ENCODE measurements at places on chromosomes 6 and 20.
A peak's percentile ranks its signal among the peaks of the same experiment; 100 is the strongest.

DNA sequence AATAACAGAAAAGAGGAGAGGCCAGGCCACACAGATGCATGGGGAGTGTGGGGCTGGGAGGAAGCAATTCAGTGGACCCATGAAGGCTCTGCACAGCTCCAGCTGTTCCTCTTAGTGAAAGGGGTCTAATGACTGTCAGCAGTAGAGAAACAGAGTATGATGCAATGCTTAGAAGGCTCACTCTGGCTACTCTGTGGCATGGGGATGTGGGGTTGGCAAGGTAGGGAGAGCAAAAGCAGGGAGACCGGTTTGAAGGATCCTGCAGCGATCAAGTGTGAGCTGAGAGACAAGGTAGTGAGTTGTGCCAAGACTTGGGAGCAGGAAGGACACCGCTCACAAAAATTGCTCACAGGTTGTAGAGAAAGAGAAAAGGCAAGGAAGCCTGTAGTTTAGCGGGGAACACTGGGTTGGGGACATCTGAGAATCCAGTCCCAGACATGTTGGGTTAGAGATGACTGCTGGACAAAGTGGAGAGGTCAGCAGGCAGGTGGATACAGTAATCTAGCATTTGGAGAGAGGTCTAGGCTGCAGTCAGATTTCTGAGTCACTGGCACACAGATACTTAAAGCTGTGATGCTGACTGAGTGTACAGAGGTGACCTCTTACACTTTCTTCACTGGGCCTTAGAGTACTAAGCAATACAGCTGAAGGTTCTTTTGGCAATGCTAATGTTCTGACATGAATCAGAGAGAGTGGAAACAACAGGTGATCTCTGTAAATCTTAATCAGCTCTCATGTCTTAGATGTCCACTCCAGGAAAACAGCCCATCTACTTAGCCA, 27.1 kb downstream of the NAPB start:
- DNase-seq = no peak

- DNase-seq = no peak
Measured at GRCh38 chr6:38262609-38263008, 377.1 kb downstream of the BTBD9 start.

DNA sequence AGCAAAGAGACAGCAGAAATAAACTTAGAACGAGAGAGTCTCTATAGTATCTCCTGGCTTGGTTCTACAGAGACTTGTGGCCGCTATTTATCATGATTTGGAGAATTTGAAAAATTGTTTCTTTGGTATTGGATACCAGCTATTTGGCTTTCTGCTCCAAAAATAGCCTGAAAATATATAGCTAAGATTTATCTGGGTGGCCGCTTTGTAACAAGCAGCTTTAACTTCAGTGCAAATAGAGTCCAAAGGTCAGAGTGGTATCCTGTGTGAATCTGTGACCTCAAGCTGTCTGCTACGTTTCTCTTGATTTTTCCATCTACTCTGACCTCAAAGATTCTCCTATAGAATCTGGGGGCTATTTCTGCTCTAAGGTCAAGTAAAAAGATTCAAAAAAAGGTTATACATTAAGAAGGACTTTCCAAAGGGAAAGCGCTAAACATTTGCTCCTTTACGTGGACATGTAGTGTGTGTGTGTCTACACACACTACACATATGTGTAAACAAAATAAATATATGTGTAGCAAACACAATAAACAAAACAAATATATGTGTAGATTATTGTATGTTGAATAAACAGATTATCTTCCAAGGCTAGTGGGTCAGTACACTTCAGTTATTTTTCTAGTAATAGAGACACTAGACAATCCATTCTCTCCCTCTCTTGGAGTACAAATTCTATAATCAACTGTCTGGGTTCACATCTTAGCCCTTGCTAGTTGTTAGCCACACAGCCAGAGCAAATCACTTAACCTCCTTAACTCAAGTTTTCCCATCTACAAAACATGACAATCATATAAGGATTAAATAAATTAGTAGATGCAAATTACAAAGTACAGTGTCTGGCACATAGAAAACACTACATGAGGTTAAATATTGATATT, 40.8 kb downstream of the CHD6 start:
- DNase-seq = no peak

DNA sequence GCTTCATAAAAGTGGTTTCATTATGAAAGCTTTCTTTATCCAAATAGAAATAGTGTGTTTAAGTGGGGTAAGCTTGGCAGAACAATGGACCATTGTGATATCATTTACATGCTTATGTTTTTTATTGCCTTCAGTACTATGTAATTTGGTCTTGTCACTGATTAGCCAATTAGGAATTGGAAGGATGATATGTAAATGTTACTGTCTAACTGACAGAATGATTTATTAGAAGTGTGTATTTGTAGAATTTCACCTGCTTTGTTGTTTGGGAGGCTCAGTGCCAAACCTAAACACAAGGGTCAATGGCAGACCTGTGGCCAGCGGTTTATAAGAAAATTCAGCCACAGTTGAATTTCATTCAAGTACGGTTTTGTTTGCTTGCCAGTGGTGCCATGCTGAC, 39.0 kb downstream of the AIG1 start:
- no peak for DNase-seq

DNA sequence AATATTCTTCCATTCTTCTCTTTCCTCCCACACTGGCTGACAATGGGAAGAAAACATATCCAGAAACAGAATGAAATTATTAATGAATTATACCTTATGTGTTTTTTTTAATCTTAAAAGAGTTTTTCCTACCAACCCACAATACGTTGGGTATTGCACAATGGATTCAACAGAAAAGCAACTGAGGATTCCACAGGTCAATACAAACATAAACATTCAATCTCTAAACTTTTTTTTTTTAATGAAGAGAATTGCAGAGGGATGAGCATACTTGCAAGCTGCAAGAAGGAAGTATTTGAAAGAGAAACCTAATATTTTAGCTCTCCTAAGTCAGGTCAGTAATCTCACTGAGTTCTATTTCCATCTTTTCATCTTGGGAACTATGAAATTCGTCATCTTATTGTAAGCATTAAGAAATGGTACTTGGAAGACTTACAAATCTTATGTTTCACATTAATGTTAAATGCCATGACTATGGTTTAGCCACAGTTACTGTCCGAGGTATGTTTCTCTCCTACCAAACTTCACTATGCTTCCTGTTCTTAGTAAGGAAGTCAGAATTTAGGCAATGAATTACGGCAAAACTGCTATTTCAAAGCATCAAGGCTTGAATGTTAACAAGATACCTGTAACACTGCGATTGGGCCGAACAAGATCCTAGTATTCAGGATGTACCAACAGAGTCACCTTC, 100.8 kb downstream of the HIVEP2 start:
- no peak for DNase-seq

GRCh38 chr20:9110916-9111432, 42.1 kb downstream of the PLCB4 start:
- DNase-seq = no peak

DNA sequence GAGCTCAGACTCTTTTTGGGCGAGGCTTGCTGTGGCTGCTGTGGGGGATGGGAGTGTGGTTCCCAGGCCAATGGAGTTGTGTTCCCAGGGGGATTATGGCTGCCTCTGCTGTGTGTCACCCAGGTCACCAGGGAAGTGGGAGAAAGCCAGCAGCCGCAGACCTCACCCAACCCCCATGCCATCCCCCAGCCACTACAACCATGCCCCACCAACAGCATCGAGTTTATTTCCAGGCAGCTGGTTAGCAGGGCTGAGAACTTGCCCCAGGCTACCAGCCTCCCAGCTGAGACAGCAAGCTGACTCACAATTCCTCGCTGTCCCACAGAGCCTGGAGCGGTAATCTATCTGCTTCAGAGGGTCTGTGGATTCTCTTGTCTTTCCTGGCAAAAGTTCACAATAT, 331.7 kb downstream of the FRK start:
- DNase-seq = no peak

DNA sequence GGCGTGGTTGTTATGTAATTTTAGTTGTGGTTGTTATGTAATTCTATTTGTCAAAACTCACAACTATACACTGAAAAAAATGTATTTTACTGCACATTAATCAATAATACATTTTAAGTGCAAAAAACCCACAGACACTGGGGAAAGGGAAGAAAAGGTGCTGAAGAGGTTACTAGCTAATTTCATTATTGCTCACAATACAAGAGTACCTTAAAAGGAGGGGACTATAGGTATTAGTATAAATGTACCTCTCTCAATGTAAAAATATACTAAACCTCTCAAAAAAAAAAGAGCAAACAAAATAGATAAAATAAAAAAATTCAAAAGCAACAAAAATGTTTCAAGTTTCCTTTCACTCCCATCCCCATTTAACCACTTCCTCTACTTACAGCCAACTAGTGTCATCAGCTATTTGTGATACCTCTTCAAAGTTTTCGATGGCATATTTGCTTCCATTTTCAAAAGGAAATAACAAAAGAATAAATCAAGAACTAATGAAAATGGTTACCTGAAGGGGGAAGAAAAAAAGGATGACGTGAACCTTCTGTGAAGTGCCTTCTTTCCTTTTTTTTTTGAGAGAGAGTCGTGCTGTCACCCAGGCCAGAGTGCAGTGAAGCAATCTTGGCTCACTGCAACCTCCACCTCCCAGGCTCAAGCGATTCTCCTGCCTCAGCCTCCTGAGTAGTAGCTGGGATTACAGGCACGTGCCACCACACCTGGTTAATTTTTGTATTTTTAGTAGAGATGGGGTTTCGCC, 30.2 kb downstream of the RANBP9 start:
- DNase-seq = no peak

GRCh38 chr20:50304923-50305635, 114.4 kb downstream of the CEBPB start:
- DNase-seq = no peak

GRCh38 chr20:48904566-48905296, 16.8 kb upstream of the ARFGEF2 start:
- DNase-seq = peak; percentile 75

DNA sequence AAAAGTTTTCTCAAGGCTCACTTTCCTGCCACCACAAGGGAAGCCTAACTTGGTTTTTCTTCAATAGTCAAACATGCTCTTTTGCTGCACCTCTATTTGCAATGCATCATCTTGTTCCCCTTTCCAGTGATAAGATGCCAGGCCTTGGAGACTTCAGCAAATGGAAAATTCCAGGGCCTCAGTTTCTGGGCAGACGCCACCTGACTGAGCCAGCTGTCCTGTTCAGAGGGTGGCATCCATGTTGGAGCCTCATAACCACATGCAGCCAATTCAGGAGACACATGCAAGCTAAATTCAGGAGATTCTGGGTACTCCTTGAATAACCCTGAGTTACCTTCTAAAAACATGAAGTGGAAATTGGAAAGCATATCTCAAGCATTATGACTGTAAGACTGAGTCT, 285.6 kb upstream of the RNF24 start:
- DNase-seq = no peak

GRCh38 chr20:3785240-3786125, 1.1 kb downstream of the CENPB start:
- DNase-seq = peak; percentile 45

- no peak for DNase-seq
Measured at GRCh38 chr20:5722927-5723326, 27.3 kb upstream of the SHLD1 start.

GRCh38 chr6:104459543-104459942, 400.2 kb downstream of the HACE1 start:
- DNase-seq = no peak

DNA sequence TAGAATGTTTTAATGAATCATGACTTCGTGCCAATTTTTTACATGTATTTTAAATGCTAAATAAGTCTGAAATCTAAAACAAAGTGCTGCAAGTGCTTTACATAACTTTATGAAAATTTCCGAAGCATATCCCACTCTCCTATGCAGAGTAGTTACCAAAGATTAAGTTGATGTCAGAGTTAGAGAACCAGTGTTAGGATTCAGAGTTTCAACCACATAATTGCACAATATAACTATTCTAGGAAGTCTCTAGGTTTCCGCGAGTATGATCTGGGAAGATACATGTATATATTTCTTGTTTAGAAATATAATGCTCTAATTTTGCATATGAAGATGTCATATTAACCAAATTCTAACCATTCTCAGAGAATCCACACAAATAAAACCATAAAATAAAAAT, 74.8 kb downstream of the ASCC3 start:
- no peak for DNase-seq

- DNase-seq = no peak
Measured at GRCh38 chr20:10928841-10929421, 255.1 kb upstream of the JAG1 start.

GRCh38 chr20:53975761-53976160, 94.6 kb downstream of the BCAS1 start:
- DNase-seq = no peak

GRCh38 chr20:35953387-35954199, 709 bp downstream of the SCAND1 start:
- DNase-seq = peak; percentile 62

GRCh38 chr20:37911838-37912281, 8.9 kb downstream of the VSTM2L start:
- peak; percentile 80 for DNase-seq

DNA sequence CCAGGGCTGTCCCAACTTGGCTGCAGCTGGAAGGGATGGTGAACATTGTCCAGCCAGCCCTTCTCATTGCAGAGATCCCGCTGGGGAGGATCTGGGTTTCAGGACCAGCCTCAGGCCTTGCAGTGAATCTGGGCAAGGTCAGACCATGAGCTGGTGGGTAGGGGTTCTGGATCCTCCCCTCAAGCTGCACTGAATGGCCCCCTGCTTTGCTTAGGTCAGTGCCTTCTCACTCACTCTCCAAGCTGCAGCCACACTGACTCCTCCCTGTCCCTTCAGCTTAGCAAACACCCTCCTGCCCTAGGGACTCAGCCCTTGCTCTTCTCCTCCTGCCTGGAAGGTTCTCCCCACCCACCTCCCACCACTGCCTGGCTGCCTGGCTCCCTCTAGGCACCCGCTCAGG, 95.3 kb upstream of the KCNG1 start:
- no peak for DNase-seq

DNA sequence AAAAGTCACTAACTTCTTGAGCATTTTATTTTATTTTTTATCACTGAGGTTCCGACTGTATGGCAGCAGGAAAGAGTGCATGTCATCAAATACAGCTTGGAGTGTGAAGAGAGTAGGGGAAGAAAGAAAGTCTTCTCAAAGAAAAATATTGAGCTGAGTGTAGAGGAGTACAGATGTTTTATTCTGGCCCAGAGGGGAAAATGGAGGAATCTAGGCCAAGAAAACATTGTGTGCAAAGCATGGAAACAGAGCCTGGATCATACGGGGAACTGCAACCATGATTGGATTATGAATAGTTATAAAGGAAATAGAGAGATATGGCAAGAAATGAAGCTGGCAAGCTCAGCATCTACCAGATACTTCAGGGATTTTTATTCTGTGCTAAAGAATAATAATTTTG, 104.2 kb upstream of the SCGN start:
- no peak for DNase-seq

- DNase-seq = peak; percentile 30
Measured at GRCh38 chr20:2879146-2879545, 5.9 kb downstream of the PTPRA start.

- DNase-seq = peak; percentile 79
Measured at GRCh38 chr6:147506704-147507114, 1.8 kb upstream of the SAMD5 start.

DNA sequence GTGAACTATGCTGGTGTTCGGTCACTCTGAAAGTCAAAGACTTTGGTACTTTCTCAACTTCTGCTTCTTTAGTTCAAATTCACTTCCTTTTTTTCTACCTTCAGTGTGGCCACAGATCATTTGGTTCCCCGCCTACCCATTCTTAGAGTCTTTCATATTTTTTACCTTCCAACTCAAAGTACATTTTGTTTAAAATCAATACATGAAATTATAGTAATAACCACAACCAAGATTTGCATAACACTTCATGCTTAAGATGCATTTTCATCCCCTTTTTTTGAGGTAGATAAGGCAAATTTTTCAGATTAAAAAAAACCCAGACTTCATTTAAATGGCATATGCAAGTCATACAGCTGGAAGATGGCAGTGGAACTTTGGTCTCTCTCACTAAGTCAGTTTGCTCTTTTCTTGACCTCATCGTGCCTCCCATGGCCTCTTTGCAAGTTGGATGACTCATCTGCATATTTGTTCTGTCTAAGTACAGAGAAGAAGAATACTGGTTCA, 11.9 kb upstream of the CNR1 start:
- DNase-seq = no peak

Measured in NCI-H82 (cell line).